ENCODE measurements at places on chromosomes 1 and 21.

- DNase-seq: no peak
These were observed 579.2 kb upstream of the ADGRL2 start for GRCh38 chr1:81221564-81221963.

- peak; percentile 62 for DNase-seq
These were observed 54.8 kb upstream of the SOD1 start for GRCh38 chr21:31604591-31605190.

DNA sequence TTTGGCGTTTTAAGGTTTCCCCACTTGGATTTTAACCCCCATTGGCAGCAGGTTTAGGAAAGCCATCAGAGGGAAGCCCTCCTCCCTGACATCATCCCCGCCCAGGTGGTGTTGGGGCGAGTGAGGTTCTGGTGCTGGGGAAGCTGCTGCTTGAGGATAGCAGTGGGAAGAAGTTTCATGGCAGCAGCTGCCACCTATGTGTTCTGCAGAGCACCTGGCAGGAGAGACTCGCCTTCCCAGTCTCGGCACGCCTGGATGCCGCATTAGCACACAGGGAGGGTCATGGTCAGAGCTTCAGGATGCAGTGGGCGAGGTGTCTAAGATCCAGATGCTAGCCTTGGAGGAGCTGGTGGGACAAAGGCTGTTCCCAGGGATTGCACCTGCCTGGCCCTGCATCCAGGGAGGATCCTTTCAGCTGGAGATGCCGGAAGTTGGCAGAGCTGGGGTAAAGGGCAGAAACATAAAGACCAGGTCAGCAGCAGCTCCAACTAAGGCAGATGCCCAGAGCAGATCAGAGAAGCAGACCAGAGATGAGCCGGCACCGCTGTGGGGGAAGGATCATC lies 33.9 kb downstream of the ABCG1 start:
- DNase-seq: no peak

- DNase-seq: no peak
These were observed 12.3 kb downstream of the ERO1B start for GRCh38 chr1:236269439-236269838.

DNA sequence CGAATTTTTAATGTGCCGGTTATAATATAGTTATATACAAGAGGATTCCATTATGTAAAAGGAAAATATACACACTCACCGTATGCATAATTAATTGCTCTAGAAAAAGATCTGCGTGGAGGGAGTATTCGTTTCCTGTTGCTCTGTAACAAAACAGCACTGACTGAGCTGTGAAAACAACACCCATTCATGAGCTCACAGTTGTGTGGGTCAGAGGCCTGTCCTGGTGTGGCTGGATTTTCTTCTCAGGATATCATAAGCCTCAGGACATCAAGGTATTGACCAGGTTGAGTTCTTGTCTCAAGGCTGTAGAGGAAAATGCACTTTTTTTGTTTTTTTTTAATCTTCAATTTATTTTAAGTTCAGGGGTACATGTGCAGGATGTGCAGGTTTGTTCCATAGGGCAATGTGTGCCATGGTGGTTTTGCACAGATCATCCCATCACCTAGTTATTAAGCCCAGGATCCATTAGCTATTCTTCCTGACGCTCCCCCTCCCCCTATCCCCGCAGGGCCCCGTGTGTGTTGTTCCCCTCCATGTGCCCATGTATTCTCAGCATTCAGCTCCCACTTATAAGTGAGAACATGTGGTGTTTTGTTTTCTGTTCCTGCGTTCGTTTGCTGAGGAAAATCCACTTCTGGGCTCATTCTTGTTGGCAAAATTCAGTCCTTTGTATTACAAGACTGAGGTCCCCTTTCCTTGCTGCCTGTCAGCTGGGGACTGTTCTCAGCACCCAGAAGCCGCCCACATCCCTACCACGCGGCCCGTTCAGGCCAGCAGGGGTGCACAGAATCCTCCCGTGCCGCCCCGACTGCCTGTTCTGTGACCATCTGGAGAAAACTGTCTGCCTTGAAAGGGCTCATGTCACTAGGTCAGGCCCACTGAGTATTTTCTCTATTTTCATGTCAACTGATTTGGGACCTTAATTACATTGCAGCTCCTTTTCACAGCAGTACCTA lies 87.4 kb upstream of the ERRFI1 start:
- DNase-seq: no peak

- no peak for DNase-seq
These were observed 400 bp downstream of the NCF2 start for GRCh38 chr1:183589874-183590243.

DNA sequence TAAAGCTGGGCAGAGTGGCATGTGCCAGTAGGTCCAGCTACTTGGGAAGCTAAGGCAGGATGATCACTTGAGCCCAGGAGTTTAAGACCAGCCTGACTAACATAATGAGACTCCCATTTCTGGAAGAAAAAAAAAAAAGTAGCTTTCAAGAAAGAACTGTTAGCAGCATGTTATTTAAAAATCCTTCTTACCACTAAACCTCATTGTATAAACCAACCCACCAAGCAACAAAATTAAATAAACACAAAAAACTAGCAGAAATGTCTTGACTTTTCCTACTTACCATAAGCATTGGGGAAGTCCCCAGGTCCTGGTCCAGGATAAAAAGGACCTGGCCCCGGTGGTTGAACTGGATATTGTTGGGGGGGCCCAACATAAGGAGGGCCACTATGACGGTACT lies 192.9 kb upstream of the HP1BP3 start:
- no peak for DNase-seq

DNA sequence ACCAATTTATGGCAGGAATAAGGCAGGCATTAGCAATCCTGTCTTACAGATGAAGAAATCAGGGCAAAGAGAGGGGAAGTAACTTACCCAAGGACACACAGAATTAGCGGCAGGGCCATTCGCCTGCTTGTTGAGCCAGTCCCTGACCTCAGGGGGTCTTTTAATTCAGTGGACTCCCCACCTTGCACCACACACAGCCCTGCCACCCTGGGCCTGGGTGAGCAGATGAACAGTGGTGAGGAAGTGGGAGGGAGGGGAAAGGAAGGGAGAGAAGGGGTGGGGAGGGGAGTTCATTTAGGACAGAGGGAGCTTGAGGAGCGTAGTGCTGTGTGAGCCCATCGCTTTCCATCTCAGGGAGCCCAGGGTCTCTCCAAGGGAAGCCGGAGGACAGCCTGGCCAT lies 34.7 kb downstream of the GLIS1 start:
- DNase-seq: no peak

DNA sequence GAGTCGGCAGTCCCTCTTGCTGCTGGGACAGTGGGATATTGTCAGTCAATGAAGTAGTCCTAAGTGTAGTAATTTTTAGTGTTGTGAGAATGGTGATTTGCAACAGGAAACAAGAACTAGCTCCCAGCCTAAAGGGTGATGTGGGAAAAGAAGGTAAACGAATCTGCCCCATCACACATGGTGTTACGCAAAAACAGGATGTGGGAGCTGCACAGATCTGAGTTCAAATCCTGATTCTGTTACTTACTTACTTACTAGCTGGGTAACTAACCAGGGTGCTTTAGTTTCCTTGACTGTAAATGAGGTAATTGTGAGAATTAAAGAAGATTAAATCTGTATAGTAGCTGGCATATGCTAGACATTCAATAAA lies 22.3 kb downstream of the NAV1 start:
- DNase-seq: no peak

DNA sequence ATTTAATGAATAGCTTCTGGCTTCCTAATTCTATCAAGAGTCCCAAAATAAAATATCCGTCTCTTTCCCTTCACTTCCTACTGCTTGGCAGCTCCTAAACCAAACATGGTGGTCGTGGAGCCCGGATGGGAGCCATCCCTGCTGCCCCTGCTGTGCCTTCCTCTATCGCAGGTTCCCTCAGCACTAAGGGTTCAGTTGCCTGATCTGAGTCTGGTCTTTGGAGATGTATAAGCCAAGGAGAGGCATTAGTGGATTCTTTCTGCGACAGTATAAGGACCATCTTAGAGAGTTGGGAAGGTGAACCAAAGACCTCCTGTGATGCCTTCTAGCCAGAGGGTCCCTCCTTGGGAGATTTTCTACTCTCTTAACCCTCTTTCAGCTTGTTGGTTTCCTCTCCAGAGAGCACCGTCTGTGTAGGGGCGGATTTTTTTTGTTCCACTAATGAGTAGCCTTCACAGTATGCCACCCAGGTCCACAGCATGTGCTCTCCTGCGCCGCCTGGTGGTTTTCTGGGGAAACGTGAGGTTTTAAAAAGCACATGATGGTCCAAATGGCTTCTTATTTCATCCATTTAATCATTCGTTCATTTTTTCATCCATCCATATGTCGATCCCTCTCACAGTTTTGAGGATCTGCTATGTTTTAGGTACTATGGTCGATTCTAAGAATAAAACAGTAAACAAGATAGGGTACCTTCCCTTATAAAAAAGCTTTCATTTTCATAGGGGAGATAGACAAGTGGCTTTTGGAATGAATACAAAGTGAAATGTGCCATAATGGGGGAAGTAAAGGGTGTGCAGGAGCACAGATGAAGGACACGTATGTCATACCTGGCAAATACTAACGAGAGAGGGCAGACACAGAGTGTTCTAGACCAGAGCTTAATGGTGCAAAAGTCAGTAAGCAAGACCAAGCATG lies 71.0 kb downstream of the NFASC start:
- peak; percentile 15 for DNase-seq

GRCh38 chr1:156667968-156668709 lies 9.1 kb downstream of the NES start:
- DNase-seq: no peak

DNA sequence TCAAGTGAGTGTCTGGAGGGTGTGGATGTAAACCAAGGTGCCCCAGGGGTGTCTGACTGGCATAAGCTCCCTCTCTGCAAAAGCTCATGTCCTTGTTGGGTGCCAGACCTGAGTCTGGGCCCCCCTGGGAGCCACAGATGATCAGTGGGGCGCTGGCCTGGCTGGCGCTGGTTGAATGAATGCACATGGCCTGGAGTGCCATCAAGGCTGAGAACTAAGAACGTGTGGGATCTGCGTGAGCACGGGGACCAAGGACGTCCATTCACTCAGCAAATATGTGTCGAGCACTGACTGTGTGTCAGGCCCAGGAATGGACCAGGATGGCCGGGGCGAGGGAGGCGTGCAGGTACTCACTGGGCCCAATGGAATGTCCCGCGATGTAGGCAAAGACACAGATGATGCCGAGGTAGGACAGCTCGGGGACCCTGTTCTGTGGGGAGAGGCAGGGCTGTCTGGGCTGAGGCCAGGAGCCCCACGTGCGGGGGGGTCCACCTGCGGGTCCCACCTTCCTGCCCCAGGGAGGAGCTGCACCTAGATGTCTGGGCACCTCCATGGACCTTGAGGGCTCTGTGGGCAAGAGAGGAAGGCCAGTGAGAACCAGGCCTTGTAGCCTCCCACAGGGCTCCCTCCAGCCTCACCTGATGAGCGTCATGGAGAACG lies 19.1 kb downstream of the SLC2A7 start:
- DNase-seq: no peak

GRCh38 chr1:40745176-40745575 lies 38.4 kb upstream of the KCNQ4 start:
- DNase-seq: no peak

DNA sequence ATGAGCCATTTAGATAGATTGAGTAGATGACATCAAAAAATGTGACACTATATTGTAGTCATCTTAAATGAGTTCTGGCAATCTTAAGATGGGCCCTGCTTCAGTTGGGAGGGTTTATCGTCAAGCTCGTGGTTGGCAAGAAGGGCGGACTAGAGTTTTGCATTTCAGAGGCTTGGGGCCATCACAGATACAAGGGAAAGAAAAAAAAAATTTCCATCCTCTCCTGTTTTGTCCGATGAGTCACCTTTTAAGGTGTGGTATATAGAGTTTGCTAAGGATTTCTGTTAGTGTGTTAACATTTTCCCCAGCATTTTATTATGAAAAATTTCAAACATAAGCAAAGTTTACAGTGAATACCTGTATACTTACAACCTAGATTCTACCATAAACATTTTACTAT lies 31.8 kb upstream of the KCNQ4 start:
- DNase-seq: no peak

GRCh38 chr1:16029288-16029687 lies 7.5 kb downstream of the CLCNKA start:
- DNase-seq: no peak

- peak; percentile 63 for DNase-seq
These were observed 430 bp downstream of the RBM15 start for GRCh38 chr1:110339407-110340206.

DNA sequence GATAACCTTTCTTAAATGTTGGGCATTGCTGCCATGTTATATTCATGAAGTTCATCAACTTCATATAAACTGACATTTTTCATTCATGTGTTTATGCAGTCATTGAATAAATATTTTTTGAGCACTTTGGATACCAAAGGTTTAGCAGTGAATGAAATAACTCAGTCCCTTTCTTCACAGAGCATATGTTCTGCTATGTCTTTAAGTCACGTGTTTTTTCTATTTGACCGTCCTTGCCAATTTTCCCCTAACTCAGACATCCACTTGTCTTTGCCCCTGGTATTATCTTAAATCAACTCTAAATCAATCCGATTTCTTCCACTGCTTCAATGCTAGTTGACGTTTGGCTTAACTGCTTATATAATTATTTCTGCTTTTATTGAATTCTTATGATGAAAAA lies 16.6 kb downstream of the ADARB1 start:
- no peak for DNase-seq

GRCh38 chr1:232952514-232953499 lies 2.4 kb downstream of the NTPCR start:
- DNase-seq: no peak

GRCh38 chr1:202229376-202229775 lies 35.8 kb downstream of the LGR6 start:
- DNase-seq: no peak

DNA sequence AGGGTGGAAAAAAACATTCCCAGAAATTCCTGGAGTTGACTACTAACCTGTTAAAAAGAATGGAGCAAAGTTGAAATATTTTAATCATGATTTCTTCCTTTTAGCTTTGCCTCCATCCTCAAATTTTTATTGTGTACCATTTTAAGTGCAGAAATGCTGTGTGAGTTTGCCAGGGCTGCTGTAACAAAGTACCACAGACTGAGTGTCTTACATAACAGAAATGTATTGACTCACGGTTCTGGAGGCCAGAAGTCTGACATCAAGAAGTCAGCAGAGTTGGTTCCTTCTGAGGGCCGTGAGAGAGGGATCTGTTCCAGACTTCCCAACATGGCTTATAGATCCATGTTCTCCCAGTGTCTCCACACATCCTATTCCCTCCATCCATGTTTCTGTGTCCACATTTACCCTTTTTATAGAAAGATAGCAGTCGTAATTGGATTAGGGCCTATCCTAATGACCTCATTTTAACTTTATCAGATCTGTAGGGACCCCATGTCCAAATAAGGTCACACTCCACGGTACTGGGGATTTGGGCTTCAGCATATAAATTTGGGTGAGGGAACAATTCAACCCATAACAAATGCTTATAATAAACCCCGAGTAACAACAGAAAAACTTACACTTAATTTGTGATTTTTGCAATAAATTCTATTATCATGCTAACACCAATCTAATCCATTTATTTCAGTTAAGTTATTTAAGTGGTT lies 12.7 kb downstream of the SNX7 start:
- no peak for DNase-seq

DNA sequence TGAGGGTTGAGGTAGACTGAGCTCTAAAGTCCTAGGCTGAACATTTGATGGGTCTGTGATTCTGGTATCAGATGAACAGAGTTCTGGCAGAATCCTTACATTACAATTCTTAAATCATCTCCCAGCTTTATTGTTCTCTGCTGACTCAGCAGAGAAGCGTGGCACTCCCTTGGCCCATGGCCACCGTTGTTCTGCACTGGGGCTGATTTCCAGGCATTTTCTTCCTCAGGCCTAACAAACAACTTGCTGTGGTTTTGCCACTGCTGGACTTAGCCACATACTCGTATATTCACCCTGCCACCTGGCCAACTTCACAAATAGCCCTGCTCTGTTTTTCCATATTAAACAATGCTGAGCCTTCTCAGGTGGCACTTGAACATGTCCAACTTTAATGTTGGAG lies 223.2 kb downstream of the TNR start:
- DNase-seq: no peak

- DNase-seq: no peak
These were observed 77.5 kb upstream of the KIF1B start for GRCh38 chr1:10132852-10133251.
